Activated CD8-positive, alpha-beta memory T cell treated with anti-CD3 and anti-CD28 coated beads, Interleukin-2, amount 50 U/mL, for 4 hours (primary cell): ENCODE measurements at places on chromosomes 7 and 10.

GRCh38 chr10:100382553-100382952, 35.5 kb downstream of the SCD start:
- DNase-seq = no peak

DNA sequence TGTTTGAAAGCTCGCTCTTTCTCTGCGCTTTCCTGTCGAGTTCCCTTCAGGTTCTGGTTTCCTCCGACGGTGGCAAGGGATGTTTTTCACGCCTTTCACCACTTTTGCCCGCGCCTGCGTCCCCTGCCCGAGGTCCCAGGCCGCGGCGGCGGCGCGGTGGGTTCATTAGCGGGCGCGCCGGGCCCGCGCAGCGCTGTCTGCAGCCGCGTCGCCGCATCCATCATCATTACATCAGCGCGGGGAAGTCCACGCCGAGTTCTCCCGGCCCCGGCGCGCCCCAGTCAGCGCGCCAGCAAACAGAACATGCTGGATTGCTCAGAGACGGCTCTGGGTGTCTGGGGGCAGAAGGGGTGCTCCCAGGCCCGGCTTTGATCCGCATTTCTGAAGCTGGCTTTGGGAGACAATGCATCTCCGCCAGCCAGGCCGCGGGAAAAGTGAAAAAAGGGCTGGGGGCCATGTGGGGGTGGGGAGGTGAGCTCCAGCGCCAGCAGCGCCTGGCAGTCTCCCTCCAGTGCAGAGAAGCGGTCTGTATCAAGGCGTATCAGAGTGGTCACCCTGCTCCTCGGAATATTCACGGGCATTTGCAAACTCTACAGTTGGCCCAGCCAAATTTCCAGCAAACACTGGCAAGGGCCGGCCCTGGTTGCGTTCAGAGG, 8.9 kb downstream of the GLI3 start:
- DNase-seq = no peak

DNA sequence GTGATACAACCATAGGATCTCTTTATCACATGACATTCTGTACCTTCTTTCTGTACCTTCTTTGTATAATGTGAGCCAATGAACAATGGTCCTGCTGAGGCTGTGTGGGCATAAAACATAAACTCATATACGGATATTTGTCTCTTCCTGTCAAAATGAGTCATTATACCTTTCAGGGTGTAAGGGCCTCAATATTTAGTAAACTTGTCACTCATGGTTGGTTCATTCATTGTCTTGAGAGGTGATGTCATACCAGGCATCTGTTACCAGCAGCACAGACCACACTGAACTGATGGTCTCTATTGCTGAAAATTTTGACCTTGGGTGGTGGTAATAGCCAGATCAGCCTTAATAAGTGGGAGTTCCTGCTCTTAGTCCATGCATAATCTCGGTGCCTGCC, 287.6 kb upstream of the TPK1 start:
- DNase-seq = no peak

DNA sequence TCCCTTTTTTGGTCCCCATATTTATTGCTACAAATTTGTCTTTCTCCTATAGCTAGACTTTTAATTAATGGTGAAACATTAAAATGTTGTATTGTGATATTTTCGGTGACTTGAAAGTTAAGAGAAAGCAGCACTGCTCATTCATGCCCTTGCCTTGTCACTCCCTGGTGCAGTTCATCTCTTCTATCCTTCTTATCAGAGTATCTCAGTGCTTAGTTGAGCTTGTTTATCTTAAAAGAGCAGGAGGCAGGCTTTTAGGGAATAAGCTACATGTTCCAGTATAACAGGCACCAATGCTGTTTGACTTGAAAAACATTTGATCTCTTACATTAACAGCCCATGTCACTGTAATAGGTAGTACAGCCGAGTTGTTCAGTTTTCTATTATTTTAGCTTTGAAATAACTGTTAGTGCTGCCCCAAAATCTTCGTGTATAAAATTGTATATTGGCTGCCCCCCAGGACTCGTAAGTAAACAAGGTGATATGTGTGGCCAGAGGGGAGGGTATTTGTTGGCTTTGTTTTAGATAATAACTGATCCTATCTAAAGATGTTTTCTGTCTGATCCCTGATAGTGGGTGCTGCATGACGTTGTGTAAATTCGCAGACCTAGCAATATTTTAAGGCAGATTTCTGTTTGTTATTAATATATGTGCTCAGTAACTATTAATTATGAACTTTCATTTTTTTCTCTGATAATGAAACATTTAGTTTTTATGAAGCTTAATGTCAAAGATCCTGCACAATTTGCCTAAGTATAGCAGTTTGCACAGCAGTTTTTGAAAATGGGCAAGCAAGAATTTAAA, 96.5 kb downstream of the BTRC start:
- DNase-seq = no peak

GRCh38 chr7:114217026-114217806, 197.4 kb upstream of the FOXP2 start:
- DNase-seq = no peak

- DNase-seq = no peak
Measured at GRCh38 chr10:46539596-46540411, 16.7 kb downstream of the GPRIN2 start.

- no peak for DNase-seq
Measured at GRCh38 chr7:12623223-12623622, 52.7 kb downstream of the SCIN start.

DNA sequence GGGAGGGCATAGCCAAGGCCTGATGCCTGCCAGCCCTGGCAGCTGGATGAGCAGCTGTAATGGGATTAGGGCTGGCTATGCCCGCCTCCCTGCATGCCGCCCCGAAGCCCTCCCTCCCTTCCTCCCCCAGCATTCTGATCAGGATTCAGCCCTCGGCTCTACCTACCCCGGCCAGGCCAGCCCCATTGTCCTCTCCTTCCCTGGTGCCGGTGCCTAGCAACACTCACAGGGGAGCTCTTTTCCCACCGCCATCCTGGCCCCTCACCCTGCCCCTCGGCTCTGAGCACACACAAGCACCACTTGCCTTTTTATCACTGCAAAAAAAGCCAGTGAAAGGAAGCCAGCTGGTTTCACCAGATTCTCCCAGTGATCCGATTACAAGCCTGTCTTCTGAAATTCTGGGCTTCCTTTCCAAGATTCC, 9.0 kb upstream of the ADCYAP1R1 start:
- no peak for DNase-seq

DNA sequence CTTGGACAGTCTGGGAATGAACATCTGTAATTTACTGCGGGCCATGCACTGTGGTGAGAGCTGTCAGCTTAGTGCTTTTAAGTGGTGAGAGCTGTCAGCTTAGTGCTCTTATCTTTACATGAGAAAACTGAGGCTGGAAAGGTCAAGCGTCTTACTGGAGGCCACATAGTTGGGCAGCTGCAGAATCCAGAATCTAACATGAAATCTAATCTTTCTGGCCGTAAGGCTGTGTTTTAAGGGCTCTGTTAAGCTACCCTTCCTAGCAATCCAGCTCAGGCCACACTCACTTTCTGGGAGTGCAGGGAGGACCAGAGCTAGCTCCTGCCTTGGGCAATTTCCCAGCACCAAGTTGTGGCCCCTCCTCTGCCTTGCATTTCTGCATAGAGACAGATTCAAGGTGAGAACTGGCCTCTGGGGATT, 70.2 kb downstream of the SORCS3 start:
- no peak for DNase-seq

DNA sequence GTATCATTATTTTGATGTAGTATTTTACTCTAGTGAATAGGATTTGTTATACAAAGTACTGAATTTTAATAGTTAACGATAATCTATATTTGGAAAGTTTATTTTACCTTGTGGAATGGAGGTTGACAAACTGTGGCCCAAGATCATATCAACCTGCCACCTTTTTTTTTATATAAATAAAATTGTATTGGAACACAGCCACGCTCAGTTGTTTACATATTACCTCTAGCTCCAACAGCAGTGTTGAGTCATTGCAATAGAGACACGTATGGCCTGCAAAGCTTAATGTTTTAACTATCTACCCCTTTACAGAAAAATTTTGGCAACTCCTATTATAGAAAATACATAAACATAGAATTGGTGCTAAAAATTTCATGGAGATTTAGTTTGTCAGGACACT, 239.3 kb downstream of the THSD7A start:
- no peak for DNase-seq

DNA sequence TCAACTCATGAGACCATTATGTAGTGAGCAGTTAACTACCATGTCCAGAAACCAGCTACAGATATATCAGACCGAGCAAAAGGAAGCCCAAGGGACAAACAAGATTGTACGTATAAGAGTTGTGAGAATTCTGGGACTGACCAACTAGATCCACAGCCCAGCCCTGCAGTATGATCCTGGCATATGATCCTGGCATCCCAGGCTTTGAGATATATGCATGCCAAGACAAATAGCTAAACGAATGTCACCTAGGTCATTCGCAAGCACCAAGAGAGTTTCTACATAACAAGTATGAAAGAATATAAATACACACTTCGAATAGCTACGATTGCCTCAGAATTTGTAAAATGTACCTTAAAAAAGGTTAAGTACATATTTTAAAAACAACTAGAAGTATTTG, 56.4 kb upstream of the PMPCB start:
- no peak for DNase-seq

GRCh38 chr7:46468753-46469356, 547.8 kb upstream of the IGFBP3 start:
- no peak for DNase-seq

GRCh38 chr10:1499359-1499957, 237.9 kb downstream of the ADARB2 start:
- no peak for DNase-seq

DNA sequence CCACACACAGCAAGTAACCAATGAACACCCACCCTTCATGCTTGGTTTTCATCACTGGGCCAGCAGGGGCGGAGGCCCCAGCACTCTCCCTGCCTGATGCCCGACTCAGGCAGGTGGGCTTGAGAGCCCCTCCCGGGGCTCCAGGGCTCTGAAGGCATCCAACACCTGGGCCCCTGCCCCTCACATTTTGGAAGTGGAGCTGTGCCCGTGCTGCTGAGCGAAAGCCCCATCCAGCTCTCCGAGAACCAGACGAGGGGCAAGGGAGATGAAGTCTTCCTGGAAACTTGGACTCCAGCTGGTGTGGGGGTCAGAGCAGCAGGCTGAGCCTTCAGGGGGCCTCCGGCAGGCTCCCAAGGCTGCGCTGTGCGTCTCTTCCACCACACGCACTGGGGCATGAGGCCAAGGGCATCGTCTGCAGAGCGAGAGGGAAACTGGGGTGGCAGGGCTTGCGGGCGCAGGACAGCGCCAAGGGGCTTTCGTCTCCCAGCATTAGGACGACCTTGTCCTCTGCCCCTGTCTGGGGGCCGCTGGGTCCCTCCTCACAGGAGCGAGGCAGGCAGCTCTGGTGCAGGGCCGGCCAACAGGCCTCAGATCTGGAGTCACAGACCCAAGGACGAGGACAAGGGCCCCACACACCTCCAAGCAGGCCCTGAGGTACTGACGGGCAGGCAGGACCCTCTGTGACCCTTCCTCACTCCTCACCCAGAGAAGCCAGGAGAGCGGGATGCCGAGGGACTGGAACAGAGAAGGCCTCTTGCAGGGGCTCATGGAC, 108.3 kb upstream of the FAM20C start:
- DNase-seq = no peak

GRCh38 chr10:71253981-71254818, 41.8 kb downstream of the UNC5B start:
- DNase-seq = no peak

- DNase-seq = no peak
Measured at GRCh38 chr7:29426587-29426986, 137.0 kb upstream of the PRR15 start.

GRCh38 chr7:150969475-150969874, 8.6 kb downstream of the KCNH2 start:
- DNase-seq = no peak

DNA sequence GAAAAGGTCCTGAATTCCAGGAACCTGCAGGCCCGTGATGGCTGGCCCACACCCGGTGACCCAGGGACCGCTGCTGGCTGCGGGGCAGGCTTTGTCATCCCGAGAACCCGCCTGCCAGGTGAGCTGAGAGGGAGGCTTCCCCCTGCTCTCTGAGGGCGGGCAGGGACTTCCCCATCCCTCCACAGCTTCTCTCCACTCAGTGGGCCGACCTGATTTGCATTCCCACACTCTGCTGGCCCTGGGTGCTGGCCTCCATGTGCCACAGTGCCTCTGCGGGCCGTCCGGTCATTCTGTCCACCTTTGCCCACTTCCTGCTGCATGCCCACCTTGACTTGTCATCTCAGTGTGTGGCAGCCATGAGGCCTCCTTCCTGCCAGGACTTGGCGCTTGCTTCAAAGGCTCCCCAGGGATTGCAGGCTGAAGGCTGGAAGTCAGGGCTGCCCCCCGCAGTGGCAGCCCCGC, 35.3 kb downstream of the PALD1 start:
- no peak for DNase-seq

GRCh38 chr7:75624134-75624832, 114.5 kb downstream of the HIP1 start:
- no peak for DNase-seq

DNA sequence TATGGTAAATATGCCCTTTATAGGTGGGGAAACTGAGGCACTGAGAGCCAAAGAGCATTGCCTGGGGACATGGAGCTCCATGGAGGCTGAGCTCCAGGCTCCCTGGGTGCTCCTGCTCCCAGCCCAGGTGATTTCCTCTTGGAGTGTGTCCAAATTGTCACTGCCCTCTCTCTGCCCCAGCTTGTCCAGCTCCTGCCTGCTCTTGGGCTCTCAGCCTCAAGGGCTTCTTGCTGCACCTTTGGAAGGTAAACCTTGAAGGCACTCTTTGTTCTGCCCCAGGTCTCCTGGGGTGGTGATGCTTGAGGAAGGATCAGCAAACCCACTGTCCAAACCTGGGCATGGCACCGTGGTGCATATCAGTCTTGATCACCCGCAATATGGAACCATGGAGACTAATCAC, 166.1 kb downstream of the RPS24 start:
- no peak for DNase-seq

- no peak for DNase-seq
Measured at GRCh38 chr7:39616138-39616537, 7.2 kb upstream of the RALA start.

GRCh38 chr7:36405409-36405803, 15.7 kb downstream of the ANLN start:
- DNase-seq = no peak

GRCh38 chr10:51171946-51172345, 97.7 kb downstream of the PRKG1 start:
- no peak for DNase-seq

DNA sequence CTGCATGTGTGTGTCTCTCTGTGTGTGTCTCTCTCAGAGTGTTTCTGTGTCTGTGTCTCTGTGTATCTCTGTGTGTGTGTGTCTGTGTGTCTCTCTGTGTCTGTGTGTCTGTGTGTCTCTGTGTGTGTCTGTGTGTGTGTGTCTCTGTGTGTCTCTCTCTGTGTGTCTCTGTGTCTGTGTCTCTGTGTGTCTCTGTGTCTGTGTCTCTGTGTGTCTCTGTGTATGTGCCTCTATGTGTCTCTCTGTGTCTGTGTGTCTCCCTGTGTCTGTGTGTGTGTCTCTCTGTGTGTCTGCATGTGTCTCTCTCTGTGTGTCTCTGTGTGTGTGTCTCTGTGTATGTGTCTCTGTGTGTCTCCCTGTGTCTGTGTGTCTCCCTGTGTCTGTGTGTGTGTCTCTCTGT, 44.8 kb upstream of the C10orf71 start:
- no peak for DNase-seq
